Stimulated activated CD4-positive, alpha-beta T cell treated with anti-CD3 and anti-CD28 coated beads, Interleukin-1b, Interleukin-23, amount 100 ng/mL, for 48 hours (primary cell): ENCODE measurements at places on chromosomes 11 and 22.
A peak's percentile ranks its signal among the peaks of the same experiment; 100 is the strongest.

- DNase-seq, result no peak
Observed at GRCh38 chr11:76802621-76803020, 19.5 kb downstream of the TSKU start.

DNA sequence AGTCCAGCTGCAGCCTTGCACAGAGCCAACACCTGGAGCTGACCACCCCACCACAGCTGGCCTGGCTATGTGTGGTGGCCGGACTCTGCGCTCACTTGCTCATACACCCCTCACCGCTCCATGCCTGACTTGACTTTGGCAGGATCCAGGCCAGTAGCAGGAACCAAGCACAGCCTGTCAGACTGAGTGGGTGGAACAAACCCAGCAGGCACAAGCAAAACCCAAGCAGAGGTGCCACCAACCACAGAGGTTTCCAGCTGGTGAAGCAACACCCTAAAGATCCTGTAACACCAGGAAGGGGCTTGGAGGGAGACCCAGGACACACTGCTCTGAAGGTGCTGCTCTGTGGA is 44.9 kb upstream of the WNT11 start:
- no peak for DNase-seq

- no peak for DNase-seq
Observed at GRCh38 chr22:42007922-42008321, 9.3 kb downstream of the WBP2NL start.

DNA sequence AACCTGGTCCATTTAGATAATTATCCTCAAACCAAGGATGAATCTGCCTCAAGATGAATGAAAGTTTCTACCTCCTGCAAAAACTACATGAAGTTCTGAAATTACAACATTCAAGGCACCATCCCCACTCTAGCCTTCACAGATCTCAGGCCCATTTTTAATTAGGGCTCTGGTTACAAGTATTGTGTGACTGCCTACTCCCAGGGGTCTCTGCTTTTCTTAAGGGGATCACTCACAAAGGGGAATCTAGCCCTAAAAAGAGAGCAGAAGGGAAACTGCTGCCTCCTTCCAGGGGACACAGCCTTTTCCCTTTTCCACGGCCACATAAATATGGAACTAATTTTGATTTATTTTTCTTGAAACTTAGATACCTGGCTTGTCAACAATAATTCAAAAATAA is 17.4 kb upstream of the TMEM135 start:
- no peak for DNase-seq

DNA sequence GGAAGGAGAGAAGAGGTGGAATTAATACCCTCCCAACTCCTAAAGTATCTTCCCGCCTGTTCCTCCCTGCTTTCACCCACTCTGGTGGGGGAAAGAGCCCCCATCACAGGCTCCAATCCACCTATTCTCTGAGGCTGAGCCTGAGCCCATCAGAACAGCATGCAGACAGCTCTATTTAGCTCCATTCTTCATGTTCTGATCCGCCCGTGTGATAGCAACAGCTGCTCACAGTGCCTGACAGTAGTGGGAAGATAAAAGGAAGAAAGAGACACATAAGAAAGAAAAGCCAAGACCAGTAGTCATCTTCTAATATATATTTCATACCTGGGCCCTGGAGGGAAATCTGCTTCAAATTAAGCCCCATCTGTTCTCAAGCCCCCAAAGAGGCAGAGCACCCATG is 80.3 kb upstream of the AKIP1 start:
- no peak for DNase-seq

GRCh38 chr11:6111673-6112072 is 4.2 kb downstream of the OR56B4 start:
- DNase-seq, result no peak

DNA sequence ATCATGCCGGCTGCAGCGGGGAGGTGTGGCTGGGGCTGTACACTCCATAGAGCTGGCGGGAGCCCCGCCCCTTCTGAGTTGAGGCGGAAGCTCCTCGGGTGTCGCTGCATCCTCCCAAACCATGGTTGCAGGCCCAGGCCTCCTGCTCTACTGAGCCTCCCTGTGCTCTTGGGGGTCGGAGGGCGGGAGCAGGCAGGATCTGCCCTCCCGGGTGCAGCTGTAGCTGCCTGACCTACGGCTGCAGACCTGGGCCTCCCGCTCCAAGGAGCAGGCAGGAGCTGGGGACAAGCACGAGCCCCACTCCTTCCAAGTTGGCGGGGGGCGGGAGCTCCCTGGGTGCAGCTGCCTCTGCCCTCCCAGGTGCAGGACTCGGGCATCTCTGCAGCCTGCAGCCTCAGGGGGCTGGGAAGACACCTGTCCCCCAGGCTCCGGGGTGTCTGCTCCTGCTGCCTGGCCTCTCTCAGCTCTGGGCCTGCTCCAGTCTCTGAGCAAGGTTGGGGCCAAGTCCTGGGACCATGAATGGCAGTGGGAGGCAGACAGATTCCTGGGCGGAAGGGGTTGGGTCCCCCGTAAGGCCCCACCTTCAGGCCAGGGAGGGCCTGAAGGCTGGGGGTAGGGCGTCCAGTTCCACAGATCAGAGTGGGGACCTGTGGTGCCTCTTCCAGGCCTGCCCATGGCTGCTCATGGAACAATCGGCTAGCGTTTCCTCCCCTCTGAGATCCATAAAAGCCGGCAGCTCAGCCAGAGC is 46.4 kb upstream of the SC5D start:
- DNase-seq, result no peak

GRCh38 chr11:106828576-106828975 is 189.7 kb downstream of the GUCY1A2 start:
- no peak for DNase-seq

DNA sequence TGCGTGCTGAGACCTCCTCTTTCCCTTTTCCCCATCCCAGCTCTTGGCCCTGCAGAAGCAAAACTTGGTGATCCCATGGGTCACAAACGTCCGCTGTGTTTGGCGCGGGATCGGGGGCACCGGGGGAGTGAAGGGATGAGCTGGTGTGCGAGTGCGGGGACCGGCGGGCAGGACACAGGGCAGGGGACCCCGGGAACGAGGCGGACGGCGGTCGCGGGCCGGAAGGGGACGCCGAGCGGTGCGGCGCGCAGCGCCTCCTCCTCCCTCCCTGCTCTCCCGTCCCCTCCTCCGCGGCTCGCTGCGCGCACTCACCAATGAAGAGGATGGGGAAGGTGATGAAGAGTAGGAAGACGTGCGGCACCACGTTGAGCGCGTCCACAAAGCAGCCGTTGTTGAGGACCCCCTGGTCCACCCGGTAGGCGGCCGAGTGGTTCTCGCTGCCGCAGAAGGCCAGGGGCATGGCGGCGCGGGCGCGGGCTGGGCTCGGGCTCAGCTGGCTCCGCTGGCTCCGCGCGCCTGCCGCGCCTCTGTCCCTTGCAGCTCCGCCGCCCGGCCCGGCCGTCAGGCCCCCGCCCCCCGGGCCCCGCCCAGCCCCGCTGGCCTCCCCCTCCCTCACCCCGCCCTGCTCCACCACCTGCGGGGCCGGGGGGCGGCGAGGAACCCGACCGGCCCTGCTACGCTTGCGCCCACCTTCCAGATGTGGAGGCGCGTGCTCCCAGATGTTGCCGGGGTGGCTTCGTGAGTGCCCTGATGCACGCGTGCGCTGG is at the start of gene ABCC8:
Gene ABCC8, minus strand, starts transcription at position 529 of the 767 bp plus-strand sequence. Its CDS starts 69 bp downstream, at position 460.
- no peak for DNase-seq

DNA sequence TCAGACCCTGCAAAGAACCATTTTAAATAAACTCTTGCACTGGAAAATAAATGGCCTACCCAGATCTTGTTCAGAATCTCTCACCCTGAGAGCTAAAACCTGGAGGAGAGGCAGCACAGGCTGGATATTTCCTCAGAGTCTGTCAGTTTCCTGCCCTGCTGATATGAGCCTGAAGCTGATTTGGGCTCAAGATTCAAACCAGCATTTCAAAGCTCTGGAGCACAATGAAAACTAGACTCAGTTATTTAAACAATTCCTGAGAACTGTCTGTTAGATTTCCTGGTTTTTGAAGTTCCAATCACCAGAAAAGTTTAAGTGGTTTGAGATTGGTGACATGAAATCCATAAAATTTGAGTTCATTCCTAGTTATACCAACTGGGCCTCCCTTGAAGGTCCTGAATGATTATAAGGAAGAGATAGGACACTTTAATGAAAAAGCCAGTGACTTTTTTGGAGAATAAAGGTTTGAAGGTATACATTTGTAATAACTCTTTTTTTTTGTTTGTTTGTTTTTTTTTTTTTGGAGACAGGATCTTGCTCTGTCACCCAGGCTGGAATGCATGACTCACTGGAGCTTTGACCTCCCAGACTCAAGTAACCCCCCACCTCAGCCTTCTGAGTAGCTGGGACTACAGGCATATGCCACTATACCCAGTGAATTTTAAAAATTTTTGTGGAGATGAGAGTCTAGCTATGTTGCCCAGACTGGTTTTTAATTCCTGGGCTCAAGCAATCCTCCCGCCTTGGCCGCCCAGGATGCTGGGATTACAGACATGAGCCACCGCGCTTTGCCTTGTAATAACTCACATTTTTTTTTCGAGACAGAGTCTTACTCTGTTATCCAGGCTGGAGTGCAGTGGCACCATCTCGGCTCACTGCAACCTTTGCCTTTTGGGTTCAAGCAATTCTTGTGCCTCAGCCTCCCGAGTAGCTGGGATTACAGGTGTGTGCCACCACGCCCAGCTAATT is 8.0 kb upstream of the ESAM start:
- no peak for DNase-seq

GRCh38 chr22:49929994-49930575 is 11.7 kb downstream of the CRELD2 start:
- no peak for DNase-seq

DNA sequence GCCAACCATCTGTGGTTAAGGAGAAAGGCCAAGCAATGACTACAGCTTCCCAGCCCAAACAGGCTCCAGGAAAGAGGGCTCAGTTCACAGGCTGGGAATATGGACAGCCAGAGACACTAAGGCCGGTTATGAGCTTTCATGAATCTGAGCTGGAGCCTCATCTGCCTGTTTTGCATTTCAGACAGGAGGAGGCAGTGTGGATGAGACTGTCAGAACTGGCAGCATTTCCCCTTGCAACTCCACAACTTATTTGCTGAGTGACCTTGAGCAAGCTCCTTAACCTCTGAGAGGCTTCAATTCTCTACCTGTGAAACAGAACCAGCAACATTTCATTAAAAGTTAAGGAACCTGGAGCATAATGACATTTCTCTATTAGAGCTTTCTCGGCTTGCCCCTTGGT is 264.0 kb downstream of the ETS1 start:
- DNase-seq, result no peak

DNA sequence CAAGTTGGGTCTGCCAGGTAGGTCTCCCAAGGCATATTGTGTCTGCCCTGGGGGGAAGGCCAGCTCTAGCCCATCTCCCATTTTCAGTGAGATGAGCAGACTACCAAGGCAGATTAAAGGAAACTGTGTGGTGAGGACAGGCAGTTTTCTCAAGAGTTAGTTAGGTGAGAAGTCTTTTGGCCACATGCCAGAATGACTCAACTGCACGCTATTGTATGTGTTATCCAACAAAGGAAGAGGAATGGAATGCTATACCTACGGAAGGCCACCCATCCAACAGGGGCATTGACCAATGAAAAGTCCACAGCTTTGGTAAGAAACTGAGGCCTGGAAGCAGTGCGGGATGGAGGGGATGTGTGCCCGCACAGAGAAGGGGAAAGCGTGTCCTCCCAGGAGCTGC is 941.7 kb downstream of the NTM start:
- no peak for DNase-seq

- DNase-seq, result no peak
Observed at GRCh38 chr11:36840378-36840777, 242.3 kb upstream of the RAG2 start.

GRCh38 chr11:67483831-67484665 is 1.2 kb downstream of the AIP start:
- DNase-seq, result peak; percentile 52

- no peak for DNase-seq
Observed at GRCh38 chr11:46345131-46345597, 2.1 kb upstream of the DGKZ start.

DNA sequence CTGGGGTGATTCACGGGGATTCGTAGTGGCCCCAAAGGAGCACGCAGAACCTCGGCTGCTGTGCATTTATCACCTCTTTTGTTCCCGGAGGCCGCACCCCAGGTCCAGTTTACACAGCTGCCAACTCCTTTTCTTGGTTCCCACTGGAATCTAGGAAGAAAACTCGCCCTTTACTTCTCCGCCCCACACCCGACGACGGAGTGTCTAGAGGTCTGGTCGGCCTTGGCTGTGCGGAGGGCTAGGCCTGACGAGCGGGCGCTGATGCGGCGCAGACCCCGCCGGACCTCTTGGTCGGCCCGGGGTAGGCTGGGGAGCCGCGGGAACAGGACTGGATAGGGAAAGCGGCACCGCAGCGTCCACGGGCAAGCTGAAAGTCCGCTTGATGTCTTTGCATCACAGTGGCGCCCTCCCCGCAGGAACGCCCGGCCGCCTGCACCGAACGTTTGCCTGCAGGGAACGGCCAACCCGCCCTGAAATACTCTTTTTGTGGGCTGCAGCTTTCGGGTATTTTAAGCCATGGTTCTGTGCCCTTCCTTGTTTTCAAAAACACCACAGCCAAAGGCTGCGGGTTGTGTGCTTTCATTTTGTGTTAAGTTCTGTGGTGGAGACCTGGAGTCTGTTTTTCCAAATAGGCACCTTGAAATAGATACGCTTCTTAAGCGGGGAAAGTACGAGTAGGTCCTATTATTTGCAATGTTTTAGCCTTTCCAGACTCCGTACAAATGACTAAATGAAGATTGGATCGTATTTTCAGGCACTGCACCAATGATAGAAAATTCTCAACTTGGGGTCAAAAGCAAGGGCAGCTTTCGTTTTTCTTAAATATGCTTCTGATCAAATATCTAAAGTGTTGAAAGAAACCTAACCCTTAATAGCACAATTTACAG is 829 bp upstream of the ZBED5 start:
- DNase-seq, result no peak

DNA sequence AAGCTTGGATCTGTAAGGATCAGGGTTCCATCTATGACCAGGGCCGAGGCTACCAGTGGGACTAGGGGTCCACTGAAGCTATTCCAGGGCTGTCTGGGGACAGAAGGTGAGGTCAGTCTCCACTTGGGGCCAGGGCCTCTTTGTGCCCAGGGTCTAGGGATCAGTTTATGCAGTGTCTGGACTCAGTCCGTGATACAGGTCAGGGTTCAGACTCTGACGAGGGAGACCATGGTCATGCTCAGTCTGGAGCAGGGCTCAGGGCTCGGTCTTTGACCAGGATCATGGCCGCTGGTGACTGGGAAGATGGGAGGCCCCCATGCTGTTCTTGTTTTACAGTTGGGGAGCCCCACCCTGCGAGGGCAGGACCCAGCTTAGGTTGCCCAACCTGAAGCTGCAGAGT is 11.8 kb downstream of the TSSC4 start:
- no peak for DNase-seq

DNA sequence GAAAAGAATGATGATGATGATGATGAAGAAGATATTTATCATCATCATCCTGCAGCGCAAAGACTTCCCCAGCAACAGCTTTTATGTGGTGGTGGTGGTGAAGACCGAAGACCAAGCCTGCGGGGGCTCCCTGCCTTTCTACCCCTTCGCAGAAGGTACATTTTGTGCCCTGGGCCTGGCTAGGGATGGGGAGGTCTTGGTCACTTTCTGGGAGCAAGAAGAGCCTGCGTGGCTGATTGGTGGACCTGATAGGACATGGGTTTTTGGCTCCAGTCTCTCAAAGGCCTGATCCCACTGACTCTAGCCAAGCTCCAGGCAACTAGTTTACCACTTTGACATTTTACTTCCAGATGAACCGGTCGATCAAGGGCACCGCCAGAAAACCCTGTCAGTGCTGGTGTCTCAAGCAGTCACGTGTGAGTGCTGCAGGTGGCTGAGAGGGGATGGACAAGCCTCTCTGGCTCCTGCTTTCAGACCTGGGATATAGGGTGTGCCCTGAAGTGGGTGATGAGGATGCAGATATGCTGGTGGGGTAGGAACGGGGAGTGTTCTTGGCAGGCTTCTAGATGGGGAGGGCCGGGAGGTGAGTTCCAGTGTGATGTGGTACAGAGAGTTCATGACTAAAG is 5.3 kb downstream of the SIDT2 start:
- DNase-seq, result no peak
